ENCODE measurements at places on chromosomes 1 and 21.

DNA sequence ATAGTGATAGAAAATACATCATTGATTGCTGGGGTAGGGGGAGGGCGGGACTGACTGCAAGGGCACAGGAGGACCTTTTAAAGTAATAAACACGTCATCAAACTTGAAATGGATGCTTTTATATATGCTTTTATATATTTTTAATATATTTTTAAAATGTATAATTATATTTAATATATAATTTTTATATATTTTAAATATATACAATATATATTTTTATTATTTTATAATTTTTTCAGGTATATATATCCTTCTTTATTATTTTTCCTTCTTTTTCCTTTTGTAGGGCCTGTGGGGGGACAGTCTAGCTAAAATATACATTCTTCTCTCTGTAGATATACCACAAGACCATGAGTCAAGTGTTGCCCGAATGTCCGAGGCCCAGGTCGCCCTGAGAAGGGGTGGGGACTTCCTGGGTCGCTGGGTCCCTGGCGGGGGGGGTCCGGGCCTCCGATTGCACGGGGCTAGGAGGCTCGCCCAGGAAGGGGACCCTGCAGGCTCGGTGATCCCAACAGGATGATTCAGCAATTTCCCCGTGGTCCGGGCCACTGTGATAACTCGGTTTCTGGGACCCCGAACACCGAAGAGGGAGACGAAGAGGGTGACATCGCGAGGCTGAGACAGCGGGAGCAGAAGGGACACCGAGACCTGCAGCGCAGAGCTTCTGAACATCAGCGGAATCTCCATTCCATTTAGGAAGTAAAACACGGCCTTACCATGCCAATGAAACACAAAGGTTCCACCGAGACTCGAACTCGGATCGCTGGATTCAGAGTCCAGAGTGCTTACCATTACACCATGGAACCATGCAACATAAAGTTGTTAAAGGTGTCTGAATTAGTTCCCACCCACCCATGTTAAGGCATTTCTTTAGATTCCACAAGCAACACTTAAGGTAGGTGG lies 112.5 kb upstream of the NBPF11 start:
- DNase-seq, result no peak

GRCh38 chr1:34149501-34149900 lies 15.5 kb downstream of the CSMD2 start:
- no peak for DNase-seq

- DNase-seq, result no peak
Measured at GRCh38 chr1:100719490-100719889, at the start of gene VCAM1. TSS of gene VCAM1 (plus strand) at chr1:100719742. CDS start at chr1:100719861, 119 bp downstream.

DNA sequence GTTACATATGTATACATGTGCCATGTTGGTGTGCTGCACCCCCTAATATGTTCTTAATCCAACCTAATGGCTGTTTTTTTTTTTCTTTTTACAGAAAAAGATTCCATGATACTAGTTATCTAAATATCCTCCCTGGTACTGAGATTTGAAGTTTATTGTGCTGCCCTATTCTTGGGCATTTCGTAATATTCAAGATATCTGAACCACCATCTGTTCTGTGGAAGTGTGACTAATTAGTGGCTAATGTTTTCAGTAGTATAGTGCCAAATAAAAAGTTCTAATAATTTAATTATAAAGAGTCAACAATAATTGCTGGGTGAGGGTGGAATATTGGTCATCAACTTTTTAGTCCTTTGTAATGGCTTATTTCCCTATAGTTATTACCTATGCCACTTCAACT lies 217.5 kb downstream of the GABPA start:
- DNase-seq, result no peak

DNA sequence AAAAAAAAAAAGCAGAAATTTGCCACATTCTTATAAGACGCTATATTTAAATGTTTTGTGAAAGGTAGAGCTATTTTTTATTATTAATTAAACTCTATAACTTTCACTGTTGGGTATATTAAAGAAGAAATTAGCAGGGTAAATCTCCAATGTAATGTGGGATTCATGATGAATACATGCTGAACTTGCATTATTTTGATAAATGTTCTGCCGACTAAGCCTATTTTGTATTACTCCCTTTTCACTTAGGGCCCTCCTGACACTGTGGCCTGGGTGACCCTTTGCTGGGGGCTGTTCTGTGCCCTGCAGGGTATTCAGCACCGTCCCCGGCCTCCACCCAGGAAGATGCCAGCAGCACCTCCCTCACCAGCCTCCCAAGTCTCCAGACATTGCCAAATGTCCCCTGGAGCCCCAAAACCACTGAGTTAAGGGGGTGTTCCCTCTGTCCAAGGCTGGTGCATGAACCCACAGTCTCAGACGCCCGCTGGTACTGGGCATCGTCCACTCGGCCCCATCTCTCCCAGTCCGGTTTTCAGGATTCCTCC lies 22.5 kb downstream of the RSPH1 start:
- no peak for DNase-seq
